ENCODE measurements at places on chromosomes 3 and 15. TPM values are rescaled to one million over a fixed set of nuclear protein-coding genes. Genes with fewer than 3 reads are reported as not detected.
A peak's percentile ranks its signal among the peaks of the same experiment; 100 is the strongest.

DPPA2 gene
- not detected for polyA plus RNA-seq

DNA sequence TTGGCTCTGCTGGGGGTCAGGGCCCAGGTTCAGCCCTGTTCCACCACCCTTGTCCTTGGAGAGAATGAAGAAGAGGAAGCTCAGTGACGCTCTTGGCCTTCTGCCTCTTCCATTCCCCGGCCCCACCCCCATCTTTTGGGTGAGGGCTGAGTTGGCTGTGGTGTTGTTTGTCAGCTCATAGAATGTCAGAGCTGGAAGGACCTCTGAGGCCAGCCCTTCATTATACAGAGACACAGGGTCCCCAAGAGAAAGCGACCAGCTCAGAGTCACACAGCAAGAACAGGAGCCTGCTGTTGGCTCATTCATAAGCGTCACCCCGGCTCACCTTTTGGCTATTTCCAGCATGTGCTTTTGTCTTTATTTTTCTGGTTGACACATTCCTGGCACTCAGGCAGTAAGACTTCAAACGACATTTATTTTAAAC, 68.2 kb downstream of the AAGAB start:
- no peak for DNase-seq

LPP gene
- polyA plus RNA-seq: 19.1 TPM

GRCh38 chr3:127467391-127467790, 123.1 kb downstream of the TPRA1 start:
- DNase-seq: no peak

EFCC1 gene
- not detected for polyA plus RNA-seq

DNA sequence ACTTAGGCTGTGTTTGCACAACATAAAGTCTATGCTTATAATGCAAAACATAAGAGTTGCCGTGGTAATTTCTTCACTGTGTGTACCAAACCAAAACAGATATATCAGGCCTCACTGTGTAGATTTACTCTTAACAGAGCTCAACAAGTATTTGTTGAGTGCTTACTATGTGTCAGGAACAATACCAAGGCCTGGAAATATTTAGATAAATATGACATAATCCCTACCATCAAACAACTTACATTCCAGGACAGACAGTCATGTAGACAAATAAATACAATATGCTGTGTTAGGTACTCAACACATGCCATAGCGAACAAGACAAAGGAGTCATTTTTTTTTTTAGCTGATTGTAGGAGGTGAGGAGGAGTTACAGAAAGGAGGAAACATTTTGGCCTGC, 554.0 kb downstream of the NSUN3 start:
- DNase-seq: peak; percentile 37

GRCh38 chr3:51953445-51953844, 1.7 kb upstream of the GPR62 start:
- DNase-seq: peak; percentile 43

ABI3BP gene
- 0.24 TPM for polyA plus RNA-seq

GRCh38 chr15:78872155-78872971, at the start of gene MORF4L1:
TSS of gene MORF4L1 (plus strand) at chr15:78872890. CDS start at chr15:78873018, 128 bp downstream.
- DNase-seq: peak; percentile 93

DOCK3 gene
- 0.08 TPM for polyA plus RNA-seq

GRCh38 chr3:114445233-114445632, 151.4 kb downstream of the TIGIT start:
- no peak for DNase-seq

GRCh38 chr3:19931767-19932188, 2.2 kb downstream of the EFHB start:
- peak; percentile 75 for DNase-seq

GOLGA8R gene
- 0.09 TPM for polyA plus RNA-seq

GRCh38 chr3:122555275-122556071, 8.6 kb downstream of the PARP9 start:
- peak; percentile 33 for DNase-seq

DNA sequence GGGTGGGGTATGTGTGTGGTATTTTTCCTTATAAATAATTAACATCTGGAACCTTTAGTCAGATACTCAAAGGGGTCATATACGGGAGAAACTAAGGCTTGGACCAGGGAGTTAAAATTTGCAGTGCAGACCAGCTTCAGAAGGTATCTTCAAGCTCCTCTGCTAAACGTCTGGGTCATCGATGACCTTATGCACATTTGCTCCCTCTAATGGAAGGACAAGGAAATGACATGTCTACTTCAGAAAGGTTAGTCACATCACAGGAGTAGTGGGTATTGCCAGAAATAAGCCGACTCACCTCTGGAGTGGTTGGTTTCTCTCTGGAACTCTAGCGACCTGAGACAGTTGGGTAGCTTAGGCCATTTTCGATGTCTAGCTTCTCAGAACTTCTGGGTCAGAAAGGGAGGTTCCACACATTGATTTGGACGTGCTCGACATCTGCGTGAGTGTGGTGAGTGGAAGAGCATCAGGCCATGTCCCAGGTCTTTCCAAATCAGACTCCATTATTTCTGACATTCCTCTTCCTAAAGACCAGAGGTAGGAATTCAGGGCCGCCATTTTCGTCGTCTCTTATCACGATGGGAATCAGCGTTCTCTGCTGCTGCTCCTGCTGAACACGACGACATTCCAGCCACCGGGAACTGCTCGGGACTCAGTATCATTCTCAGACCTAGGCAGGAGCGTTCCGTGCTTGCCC, 31.8 kb upstream of the RASA2 start:
- peak; percentile 79 for DNase-seq

- DNase-seq: no peak
Measured at GRCh38 chr3:49428752-49429080, 408 bp downstream of the NICN1 start.

C3orf22 gene
- not detected for polyA plus RNA-seq

DNA sequence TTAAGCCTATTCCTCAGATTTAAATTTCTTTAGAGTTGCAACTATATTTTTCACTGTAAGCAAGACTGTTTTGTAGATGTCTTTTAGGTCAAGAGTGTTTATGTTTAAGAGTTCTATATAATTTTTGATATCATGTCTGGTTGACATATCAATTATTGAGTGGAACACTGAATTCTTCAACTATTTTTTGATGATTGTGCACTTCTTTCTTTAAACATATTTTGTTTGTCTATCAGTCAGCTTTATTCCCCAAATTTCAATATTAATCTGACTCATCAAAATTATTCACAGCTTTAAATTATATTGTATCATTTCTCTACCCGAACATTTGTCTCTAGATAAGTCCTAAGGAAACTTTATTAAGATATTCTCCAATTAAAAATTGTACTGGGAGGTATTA, 933.6 kb upstream of the ROBO1 start:
- DNase-seq: no peak

CFAP100 gene
- polyA plus RNA-seq: not detected

OR4M2 gene
- polyA plus RNA-seq: not detected

SEC61A1 gene
- polyA plus RNA-seq: 230 TPM

DNA sequence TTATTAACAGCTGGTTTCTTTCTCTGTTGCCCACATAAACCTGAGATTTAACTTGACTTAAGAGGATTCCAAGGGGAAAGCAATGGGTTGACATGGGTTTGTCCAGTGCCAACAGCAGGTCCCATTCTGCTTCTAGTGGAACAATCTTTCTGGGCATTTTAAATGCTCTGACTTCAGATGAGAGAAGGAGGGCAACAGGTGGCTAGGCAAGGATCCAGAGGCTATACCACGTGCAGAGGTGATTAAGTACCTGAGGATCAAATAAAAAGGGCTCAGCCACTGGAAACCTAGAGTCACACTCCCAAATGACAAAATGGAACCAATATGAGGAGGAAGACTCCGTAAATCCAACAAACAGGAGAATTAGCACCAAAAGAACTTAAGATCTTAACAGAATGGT, 28.5 kb downstream of the CMTM6 start:
- DNase-seq: no peak

EPHB3 gene
- 8.2 TPM for polyA plus RNA-seq

CTXN2 gene
- not detected for polyA plus RNA-seq

DNA sequence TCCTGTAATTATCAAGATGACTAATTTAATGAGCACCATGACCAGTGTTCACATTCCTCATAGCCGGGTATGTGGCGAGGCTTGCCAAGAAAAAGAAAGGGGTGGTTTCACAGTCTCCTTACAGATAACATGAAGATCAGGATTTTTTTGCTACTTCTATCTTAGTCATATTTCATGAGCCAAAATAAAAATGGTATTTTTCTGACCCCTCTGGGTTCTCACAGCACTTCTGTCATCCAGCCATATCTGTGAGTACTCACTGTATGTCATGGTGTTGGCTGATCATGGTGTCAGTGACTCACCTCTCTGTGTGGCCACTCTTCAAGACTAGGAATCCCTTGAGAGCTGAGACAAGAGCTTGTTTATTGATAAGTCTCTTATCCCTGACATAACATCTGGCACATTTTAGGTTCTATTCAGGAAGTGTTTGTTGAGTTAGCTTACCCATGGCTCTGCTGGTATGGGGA, 130.5 kb upstream of the LMCD1 start:
- peak; percentile 16 for DNase-seq

GRCh38 chr3:10601151-10601856, 95.9 kb upstream of the ATP2B2 start:
- peak; percentile 1 for DNase-seq

ZDHHC3 gene
- polyA plus RNA-seq: 192 TPM

- peak; percentile 19 for DNase-seq
Measured at GRCh38 chr3:49462222-49462621, 7.8 kb upstream of the DAG1 start.

GALNT15 gene
- 0.05 TPM for polyA plus RNA-seq

GRCh38 chr15:65056868-65057548, 10.8 kb downstream of the RASL12 start:
- peak; percentile 61 for DNase-seq

DNA sequence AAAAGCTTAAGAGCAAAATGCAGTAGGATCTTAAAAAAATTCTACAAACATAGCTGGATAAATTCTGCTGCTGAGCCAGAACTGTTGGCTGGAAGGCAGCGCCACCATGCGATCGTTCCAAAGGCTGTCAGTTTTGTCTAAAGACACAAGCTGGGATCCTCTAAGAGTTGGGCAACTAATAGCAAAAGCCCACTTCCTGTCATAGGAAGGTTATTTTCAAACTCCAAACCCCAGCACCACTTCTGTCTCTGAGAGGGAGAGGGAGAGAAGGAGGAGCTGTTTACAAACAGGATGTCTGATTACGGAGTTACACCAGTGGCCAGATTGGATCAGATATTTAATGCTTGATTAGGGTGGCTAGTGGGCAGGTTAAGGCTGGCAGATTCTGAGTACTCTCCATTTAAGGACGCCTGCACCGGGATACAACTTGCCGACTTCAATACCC, 44.0 kb downstream of the EIF4E3 start:
- peak; percentile 75 for DNase-seq

GRCh38 chr3:183800243-183800863, 25.0 kb downstream of the MAP6D1 start:
- no peak for DNase-seq

Data from mammary epithelial cell (primary cell).